ENCODE measurements at places on chromosomes 4 and X. TPM values are rescaled to one million over a fixed set of nuclear protein-coding genes. Genes with fewer than 3 reads are reported as not detected.

Gene PDZD4
- 0.33 TPM for total RNA-seq

Gene RIBC1
- 0.78 TPM for total RNA-seq

Gene ITGB1BP2
- total RNA-seq: 3.4 TPM

Gene TBC1D1
- total RNA-seq: 86.4 TPM
